GM19239 (cell line): ENCODE measurements at places on chromosomes 2 and 18.

- no peak for DNase-seq
These were observed 23.6 kb upstream of the TMEFF2 start for GRCh38 chr2:192218377-192218776.

GRCh38 chr18:70273021-70273420 lies 15.8 kb upstream of the SOCS6 start:
- DNase-seq: no peak

DNA sequence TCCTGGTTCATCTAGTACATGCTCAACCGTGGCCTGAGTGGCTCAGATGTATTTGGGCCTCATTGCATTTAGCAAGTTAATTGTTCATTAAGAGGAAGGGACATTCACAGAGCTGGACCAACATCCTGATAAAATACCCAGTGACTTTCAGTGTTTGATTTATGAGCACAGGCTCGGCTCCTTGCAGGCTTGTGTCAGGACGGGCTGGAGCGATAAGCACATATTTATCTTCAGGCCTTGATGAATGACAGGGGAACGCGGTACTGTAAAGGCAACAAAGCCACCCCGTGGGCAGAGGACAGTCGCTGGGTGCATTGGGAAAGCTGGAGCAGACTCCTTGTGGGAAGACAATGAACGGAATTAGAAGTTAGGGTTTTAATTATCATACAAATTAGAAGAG lies 548.6 kb upstream of the HS6ST1 start:
- DNase-seq: no peak

DNA sequence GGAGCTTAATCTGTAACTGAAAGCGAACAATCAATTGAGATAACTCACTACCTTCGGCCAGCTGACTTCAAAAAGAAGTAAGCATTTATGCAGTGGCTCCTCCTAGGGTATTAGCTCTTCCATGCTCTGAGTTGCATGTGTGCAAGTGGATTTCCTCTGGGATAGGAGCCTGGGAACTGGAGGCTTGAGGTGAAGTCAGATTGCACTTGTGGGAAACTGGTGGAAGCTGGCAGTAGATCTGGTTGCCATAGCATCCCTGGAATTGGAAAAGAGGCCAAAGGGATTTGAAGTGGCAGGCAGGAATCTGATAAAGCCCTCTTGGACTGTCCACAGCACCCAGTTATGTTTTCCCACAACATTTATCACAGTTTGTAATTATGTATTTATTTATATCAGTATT lies 50.6 kb upstream of the FMNL2 start:
- DNase-seq: no peak

DNA sequence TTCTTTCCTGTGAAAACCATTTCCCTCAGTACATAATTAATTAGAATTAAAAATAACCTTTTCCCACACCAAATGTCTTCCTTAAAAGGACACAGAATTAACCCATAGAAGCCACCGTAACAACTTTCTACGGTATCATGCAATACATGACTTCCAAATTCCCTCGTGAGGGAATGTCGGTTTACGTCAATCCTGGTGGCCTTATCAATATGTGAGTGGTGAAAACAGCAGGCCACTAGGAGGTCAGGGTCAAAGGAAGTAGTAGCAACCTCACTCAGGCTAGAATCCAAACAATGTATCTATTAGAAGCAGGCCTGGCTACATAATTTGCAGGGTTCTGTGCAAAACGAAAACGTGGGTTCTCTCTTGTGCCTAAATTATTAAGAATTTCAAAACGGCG lies 112.2 kb downstream of the GAREM1 start:
- DNase-seq: no peak

GRCh38 chr2:26457251-26457666 lies 20.7 kb downstream of the OTOF start:
- DNase-seq: no peak

DNA sequence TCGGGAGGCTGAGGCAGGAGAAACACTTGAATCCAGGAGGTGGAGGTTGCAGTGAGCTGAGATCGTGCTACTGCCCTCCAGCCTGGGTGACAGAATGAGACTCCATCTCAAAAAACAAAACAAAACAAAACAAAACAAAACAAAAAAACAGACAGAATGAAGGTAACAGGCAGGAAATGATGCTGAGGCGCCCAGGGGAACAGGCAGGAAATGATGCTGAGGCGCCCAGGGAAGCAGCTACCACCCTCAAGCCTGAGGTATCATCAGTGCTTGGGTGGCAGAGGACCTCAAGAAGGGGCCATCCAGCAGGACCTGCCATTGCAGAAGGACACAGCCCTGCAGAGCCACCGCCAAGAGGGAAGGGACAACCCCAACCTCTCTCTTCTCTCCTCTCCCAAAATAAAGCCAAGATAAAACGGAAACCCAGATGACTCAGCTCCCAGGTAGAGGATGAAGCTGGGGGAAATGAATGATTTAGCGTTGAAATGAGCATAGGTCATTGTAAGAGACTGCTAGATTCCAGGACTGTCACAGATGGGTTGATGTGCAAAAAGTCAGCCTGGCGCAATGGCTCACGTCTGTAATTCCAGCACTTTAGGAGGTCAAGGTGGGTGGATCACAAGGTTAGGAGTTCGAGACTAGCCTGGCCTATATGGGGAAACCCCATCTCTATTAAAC lies 19.3 kb downstream of the SOWAHC start:
- DNase-seq: no peak

DNA sequence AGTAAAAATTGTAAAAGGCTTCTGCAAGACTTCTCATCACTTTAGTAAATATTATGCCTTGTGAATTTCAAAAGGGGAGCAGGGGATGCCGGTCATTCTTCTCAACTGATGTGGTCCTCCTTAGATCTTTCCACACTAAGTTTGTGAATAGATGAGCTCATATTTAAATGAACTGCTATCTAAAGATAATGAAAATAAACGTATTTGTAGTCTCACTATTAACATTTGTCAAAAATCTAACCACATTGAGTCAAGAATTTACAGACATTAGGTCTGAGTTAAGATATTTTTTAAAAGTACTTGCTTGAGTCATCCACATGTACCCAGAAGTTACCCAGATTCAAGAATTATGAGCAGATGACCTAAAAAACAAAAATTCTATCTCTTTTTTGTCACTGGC lies 6.5 kb downstream of the PRPF40A start:
- DNase-seq: no peak

DNA sequence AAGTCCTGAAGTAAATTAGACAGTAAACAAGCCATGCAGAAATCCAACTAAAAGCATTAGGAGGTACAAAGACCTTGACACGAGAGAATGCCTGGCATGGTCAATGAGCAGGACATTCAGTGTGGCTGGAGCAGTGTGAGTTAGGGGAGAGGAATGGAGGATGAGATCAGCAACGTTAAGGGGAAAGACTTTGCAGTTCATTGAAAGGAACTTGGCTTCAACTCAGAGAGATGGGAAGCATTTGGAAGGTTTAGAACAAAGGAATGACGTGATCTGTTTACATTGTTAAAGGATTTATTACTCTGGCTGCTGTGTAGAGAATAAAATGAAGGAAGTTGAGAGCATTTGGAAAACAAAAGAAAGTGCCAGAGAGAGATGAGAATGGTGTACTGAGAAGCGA lies 621.3 kb downstream of the XIRP2 start:
- DNase-seq: no peak
